Activated gamma-delta T cell treated with Interleukin-2 at 50 U/mL for 16 hours (primary cell): ENCODE measurements at places on chromosomes 6 and 20.

DNA sequence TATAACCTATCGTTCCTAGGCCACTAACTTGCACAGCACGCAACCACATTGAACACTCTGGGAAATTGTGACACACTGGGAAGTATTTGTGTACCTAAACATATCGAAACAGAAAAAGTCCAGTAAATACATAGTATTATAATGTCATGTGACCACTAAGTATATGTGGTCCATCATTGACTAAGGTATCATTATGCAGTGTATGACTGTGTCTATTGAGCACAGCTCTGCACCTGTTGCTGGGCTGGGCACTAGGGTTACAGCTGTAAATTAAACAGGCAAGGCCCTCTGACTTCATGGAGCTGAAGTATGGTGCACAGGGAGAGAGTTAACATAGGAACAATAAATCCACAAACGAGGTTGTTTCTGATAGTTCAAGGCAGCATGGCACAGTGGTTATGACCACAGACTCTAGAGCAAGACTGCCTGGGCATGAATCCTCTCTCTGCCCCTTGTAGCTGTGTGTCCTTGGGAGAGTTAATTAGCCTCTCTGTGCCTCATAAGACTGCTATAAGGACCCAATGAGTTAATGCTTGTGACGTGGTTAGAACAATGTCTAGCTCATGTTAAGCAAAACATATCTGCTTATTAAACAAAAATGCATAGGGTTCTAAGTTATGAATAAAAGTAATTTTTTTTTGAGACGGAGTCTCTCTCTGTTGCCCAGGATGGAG, 10.6 kb downstream of the BCAS1 start:
- no peak for DNase-seq

DNA sequence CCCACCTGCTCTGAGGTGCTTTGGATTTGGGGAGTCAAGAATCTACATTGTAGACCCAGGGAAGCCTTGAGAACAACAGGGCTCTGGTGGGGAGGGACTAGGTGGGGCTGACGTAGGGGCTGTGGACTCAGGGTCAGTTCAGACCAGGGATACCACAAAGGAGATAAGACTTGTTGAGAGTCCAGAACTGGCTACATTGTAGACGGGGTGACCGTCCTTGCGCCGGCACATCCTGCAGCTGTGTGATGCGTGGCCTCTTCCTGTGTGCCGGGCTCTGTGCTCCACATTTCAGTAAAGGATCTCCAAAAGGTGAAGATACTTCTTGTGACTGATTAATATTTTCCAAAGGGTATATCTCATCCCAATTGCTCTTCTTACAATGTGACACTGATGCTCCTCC, 9.8 kb upstream of the TLDC2 start:
- DNase-seq, result no peak

- DNase-seq, result no peak
Observed at GRCh38 chr20:10250902-10251301, 32.3 kb downstream of the SNAP25 start.

GRCh38 chr6:28334286-28335039, 1.5 kb downstream of the ZSCAN31 start:
- DNase-seq, result no peak

- no peak for DNase-seq
Observed at GRCh38 chr6:92752114-92752513, 667.2 kb downstream of the EPHA7 start.

- DNase-seq, result no peak
Observed at GRCh38 chr20:2871111-2871465, 2.2 kb upstream of the PTPRA start.

DNA sequence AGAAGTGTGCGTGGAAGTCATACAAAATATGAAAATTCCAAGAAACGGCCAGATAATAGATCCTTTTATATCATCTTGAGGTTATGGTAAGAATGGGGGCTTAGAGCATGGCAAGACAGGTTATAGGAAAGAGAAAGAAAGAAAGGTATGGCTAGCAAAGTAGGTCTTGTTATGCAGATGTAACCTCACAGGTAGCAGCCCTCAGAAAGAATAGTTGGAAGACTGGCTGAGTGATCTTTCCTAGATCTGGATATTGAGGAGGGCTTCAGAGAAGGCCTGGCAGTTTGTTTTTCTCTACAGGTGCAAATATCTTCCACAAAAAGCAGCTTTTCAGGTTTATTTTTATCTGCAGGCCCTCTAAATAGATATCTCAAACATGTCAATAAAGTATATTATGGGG, 679.5 kb downstream of the KHDRBS2 start:
- no peak for DNase-seq

DNA sequence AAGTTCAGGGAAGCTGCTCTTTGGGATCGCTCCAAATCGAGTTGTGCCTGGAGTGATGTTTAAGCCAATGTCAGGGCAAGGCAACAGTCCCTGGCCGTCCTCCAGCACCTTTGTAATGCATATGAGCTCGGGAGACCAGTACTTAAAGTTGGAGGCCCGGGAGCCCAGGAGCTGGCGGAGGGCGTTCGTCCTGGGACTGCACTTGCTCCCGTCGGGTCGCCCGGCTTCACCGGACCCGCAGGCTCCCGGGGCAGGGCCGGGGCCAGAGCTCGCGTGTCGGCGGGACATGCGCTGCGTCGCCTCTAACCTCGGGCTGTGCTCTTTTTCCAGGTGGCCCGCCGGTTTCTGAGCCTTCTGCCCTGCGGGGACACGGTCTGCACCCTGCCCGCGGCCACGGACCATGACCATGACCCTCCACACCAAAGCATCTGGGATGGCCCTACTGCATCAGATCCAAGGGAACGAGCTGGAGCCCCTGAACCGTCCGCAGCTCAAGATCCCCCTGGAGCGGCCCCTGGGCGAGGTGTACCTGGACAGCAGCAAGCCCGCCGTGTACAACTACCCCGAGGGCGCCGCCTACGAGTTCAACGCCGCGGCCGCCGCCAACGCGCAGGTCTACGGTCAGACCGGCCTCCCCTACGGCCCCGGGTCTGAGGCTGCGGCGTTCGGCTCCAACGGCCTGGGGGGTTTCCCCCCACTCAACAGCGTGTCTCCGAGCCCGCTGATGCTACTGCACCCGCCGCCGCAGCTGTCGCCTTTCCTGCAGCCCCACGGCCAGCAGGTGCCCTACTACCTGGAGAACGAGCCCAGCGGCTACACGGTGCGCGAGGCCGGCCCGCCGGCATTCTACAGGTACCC, at the start of gene ESR1:
Gene ESR1, plus strand, starts transcription at position 170 of the 858 bp plus-strand sequence. Its CDS starts 231 bp downstream, at position 401.
- no peak for DNase-seq

DNA sequence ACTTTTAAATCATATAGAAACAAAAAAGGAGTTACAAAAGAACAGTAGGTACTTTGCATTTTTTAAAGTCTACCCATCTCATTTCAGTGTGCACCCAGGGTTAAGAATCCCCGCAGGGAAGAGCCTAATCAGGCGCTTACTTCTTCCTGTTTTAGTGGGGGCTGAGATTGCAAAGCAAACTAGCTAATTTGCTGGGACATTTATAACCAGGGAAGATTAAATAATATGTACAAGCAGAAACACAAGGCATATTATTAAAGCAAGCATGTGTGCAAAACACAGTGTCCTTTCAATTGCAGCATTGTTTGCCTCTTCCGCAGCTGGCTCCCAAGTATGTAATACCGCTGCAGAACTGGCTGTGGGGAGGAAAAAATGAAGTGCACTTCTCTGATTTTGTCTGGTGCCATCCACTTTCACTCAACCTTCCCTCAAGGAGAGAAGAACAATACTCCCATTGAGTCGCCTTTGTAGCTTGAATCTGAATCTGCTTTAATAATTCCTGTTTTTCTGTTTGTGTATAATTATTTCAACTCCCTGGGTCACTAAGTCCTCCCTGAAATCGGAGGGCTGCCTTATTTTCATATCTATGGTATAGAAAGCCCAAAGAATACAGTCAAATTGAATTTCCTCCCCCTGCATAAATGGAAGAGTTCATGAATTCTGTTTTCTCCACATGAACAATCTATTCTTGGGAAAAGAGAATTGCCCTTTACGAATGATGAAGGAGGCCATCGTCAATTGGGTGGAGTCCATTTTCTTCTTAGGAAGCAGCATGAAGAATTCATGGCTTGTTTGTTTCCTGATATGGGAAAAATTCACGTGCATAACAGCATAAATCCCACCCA, 23.3 kb upstream of the BCAS1 start:
- no peak for DNase-seq

- no peak for DNase-seq
Observed at GRCh38 chr6:63121166-63121565, 90.1 kb upstream of the FKBP1C start.

- no peak for DNase-seq
Observed at GRCh38 chr6:152575161-152575560, 62.0 kb downstream of the SYNE1 start.

- no peak for DNase-seq
Observed at GRCh38 chr6:26351544-26351953, 13.4 kb upstream of the BTN3A2 start.

DNA sequence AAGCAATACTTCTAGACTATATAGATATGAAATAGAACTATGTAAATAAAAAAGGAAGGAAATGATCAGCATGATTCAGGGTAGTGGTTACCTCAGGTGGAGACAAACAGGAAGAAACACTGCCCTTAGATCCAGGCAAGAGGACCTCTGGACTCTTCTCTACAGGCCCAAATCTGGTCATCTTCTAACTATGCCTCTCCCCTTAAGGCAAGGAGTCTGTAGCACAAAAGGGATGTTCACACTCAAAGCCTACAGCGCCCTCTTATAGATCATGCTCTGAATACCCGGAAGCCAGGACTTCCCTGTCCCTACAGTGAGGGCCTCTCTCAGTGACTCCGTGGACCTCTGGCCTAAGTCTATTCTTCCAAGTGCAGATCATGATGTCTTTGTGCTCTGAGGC, 30.4 kb upstream of the HIVEP2 start:
- no peak for DNase-seq

- no peak for DNase-seq
Observed at GRCh38 chr6:4671587-4672115, 104.6 kb upstream of the CDYL start.

DNA sequence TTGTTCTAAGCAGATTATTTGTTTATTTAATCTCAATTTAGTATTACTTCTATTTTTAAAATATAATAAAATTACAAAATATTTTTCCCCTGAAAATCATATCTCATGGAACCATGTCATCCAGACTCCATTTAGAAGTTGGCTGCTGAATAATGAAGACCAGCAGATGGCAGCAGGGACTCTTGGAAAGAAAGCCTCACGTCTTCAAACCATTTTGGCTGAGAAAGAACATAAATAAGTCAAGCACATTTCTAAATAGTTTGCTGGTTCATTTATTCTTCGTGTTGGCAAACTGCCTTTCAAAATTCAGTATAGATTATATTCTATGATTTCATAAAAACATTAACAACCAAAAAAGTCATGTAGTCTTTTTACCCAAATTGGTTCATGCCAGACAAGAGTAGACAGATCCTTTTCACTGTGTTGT, 71.7 kb downstream of the RCAN2 start:
- DNase-seq, result no peak

DNA sequence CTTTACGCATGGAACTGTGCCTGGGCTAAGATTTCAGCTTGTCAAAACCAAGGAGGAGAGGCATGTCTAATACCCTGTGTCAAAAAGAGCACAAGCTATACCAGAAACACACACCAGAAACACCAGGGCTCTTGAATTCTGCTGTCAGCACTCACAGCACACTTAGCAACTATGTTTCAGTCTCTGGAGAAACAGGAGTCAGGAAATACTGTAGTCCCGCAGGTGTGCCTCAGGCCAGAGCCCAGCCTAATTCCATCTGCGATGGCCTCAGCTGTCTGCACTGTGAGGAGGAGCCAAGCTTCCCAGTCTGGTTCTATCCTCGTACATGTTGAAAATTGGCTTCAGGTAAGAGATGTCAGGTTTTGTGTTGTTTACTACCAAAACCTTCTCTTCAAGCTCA, 31.6 kb downstream of the MTRES1 start:
- DNase-seq, result no peak

- DNase-seq, result no peak
Observed at GRCh38 chr20:57703013-57703412, 6.8 kb downstream of the PMEPA1 start.

GRCh38 chr6:69663215-69663614, 133.6 kb downstream of the LMBRD1 start:
- DNase-seq, result no peak

DNA sequence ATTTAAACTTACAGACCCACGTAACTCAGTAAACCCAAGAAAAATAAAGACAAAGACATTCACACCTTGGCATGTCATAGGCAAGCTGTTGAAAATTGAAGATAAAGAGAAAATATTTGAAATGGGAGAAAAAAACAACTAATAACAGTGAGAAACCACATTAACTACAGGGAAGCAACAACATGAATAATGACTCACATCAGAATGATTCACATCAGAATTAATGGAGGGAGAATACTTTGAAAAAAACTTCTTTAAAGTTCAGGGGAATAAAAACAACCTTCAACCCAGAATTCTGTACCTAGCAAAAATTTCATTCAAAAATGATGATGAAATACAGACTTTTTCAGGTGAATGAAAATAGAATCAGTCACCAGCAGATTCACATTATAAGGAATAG, 32.9 kb upstream of the SLC22A3 start:
- no peak for DNase-seq

DNA sequence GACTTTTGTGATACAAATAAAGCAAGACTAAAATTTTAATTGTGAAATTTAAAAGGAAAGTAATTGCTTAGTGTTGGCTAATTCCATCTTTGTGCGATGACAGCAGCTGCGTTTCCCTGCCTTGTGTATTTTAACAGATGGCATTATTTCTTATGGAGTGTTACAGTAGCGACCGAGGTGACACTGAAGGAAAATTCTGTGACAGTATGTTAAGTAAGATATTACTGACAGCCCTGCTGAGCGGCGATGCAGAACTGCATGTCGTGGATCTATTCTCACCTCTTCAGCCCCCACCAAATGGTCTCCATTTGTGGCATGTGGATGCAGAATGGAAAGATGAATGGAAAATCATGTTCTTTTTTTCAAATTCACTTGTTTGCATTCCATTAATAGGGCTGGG, 289.4 kb downstream of the RNF144B start:
- DNase-seq, result no peak

- no peak for DNase-seq
Observed at GRCh38 chr6:75205776-75206575, at the start of gene COL12A1. COL12A1 (minus strand) TSS chr6:75206053; CDS start chr6:75202792, 3,261 bp downstream.

GRCh38 chr6:142883011-142883410, 62.0 kb downstream of the HIVEP2 start:
- no peak for DNase-seq

GRCh38 chr6:89745716-89746115, 73.9 kb downstream of the MDN1 start:
- DNase-seq, result no peak

DNA sequence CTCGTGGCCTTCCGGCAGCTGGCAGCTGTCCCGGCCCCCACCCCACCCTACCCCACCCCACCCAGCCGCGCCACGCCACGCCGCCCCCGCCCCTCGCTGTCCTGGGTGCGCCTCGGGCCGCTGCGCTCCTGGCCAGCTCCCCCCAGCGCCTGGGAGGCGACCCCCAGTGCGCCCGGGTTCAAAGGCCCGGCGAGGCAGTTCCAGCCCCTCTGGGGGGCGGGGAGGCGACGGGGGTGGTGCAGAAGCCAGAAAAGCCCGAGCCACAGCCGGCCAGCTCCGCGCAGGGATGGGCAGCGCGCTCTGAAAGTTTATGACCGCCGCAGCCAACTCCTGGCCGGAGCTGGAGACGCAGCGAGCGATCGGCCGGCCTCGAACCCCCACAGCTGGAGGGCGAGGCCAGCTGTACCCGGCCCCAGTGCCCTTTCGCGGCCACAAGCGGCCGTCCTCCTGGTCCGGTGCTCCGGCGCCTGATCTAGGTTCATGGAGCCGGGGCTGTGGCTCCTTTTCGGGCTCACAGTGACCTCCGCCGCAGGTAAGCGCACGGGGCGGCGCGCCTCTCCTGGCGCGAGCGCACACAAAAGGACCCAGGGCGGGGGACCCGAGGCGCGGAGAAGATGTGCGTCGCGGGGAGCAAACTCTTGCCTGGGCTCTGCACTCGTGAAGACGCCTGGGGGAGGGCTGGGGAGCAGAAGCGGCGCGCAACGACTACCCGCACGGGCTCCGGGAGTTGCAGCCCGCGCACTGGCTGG, at the start of gene EDN3:
Gene EDN3, plus strand, starts transcription at position 279 of the 749 bp plus-strand sequence. Its CDS starts 202 bp downstream, at position 481.
- DNase-seq, result no peak
